ENCODE measurements at places on chromosomes 2 and 18. TPM values are rescaled to one million over a fixed set of nuclear protein-coding genes. Genes with fewer than 3 reads are reported as not detected.
A peak's percentile ranks its signal among the peaks of the same experiment; 100 is the strongest.

DNA sequence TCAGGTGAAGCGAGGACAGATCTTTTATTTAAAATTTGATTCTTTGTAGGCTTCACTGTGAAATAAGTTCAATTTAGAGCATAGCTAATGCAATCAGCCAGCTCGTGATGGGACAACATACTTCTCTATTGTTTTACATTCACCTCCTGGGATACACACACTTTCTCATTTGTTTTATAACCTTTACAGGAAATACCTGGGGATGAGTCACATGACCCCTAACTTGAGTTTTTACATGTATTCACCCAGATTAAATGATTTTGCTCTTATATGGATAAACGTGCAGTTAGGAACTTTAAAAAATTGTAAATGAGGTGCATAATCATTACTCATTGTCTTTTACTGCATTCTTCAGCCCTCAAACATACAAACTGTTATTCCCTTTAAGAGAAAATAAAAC, 152.1 kb downstream of the NEDD4L start:
- DNase-seq: no peak

GRCh38 chr2:127961729-127962128, 66.1 kb downstream of the SAP130 start:
- DNase-seq: no peak

DNA sequence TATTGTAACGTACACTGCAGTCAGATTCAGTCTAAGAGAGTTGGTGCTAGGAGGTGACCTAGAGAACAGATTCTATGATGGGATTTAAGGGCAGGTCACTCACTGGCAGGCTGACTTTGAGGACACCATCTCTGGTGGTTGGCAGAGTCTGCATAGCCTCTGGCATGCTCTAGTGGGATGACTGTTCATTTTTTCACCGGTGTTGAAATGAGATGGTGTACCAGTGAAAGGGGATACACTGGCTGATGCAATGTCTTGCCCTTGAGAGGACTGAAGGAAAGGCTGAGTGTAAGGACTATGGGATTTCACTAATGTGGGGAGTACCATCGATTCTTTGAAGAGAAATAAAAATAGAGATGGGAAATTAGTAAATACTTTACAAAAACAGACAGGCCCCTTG, 186.9 kb upstream of the PIEZO2 start:
- DNase-seq: no peak

GRCh38 chr18:29418136-29418535, 1241.2 kb upstream of the CDH2 start:
- DNase-seq: no peak

DNA sequence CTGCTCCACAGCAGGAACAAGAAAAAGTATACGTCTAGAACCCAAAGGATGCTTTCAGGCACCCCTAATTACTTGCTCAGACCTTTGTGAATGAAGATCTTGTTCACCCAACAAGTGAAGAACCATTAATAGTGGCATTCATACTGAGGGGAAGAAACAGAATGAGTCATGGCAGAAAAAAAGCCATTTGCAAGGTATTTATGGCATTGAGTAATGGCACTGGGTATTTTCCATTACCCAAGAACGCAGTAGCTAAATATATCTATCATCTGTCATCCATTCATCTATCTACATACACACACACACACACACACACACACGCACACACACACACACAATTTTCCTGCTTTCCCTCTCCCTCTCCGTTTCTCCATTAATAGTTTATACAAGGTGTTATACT, 56.4 kb upstream of the XIRP2 start:
- DNase-seq: no peak

DNA sequence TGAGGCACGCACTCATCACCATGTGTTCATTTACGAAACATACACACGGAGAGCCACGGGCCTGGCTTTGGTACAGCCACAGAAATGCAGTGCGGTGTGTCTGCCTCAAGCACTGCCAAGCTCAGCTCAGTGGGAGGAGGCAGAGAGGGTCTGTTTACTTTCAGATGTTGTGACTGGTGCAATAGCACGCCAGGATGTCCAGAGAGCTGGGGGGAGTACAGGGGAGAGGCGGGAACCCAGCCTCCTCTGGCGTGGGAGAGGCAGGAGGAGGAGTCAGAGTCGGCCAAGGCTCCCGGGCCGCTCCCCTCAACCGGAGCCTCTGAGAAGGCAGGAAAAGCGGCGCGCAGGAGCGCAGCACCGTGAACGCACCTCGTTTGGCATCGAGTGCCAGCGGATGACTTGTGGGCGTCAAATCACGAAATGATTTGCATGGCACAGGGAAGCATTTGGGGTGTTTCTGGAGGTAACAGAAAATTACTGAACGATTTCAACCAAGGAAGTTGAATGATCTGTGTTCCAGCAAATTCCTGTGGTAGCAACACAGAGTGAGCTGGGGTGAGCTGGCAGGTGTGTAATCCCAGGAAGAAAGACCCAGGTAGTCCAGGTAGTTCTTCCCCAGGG, 143.0 kb downstream of the ZNF516 start:
- DNase-seq: no peak

DNA sequence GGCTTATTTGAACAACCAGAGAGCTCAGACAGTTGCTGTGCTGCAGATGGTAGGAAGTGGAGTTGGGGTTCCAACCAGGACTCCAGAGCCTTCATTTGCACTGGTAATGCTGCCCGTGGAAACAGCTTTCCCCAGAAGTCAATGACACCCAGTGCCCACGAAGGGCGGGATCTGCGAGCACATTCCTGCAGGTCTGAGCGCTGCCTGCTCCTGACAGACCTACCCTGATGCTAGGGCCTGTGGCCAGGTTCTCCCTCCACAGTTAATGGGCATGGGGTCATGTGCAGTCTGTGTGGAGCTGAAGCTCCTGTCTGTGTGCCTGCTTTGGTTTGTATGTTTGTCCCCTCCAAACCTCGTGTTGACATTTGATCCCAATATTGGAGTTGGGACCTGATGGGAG, 299.0 kb upstream of the HS6ST1 start:
- DNase-seq: no peak

DNA sequence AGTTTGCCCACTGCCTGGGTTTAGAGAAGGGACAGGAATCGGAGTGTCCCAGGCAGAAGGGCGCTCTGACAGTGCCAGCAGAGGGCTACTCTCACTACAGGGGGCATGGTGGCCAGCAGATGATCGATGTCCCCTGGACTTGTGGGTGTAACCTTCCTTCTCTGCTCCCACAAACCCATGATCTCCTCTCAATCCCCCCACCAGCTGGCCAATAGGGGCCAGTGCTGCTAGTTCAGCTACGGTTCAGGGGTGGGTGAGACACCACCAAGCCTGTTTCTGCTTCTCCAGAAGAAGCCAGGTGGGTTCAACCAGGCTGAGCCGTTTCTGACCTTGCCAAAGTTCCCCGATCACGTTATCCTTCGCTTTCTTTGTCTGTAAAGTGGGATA, 1.3 kb downstream of the NPPC start:
- no peak for DNase-seq

GRCh38 chr2:25885933-25886332, 7.6 kb upstream of the ASXL2 start:
- DNase-seq: no peak

DNA sequence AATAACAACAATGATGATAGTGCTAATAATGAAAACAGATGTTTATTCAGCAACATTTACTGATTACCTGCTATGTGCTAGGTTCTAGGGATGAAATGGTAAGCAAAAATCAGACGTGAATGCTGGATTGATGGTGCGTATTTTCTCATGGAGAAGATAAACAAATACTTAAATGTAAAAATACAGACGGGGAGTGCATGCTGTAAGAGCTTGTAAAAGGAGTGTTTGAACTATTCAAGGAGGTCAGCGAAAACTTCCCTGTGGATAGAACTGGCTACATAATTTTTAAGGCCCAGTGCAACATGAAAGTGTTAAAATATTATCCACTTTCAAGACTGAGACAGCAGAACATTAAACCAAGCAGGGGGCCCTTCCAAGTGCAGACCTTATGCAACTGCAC, 22.1 kb downstream of the MTX2 start:
- no peak for DNase-seq

DNA sequence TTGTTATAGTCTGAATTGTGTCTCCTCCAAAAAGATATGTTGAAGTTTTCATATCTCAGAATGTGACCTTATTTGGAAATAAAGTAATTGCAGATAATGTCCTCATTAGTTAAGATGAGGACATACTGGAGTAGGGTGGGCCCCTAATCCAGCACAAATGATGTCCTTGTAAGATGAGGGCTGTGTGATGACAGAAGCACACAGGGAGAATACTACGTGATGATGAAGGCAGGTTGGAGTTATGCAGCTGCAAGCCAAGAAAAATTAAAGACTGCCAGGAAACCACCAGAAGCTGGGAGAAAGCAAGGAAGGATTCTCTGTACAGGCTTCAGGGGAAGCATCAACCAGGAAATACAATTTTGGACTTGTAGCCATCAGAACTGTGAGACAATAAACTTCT, 58.3 kb upstream of the PNPT1 start:
- no peak for DNase-seq

GRCh38 chr18:66168685-66169235, 417.9 kb downstream of the CDH7 start:
- DNase-seq: no peak

DNA sequence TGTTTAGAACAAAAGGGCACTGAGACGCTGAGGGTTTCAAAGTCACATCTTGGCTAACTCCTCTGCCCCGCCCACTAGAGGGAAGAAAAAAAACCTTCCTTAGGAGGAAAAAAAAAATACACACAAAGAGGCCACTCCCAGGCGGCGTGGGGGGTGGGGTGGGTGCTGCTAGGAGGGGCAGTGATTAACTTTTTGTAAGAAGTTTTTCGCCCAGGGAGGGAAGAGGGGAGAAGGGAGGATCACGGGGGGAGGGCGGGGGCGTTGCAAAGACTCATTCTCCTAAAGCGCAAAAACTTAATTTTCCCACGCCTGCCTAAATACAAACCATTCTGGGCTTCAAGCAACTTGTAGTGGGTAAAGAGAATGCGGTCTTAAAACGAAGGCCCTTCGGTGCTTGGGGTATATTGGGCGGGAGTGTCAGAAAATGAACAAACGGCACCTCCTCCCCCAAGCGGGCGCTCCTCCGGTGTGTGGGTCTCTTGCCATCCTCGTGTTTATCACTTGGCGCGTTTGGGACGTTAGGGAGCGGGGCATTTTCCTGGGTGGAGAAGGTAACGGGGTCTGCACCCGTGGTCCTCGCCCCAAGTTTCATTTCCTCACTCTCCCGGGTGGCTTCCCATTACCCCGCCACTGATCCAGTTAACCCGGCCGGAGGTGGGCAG, 1.7 kb downstream of the CXCR4 start:
- peak; percentile 81 for DNase-seq

DNA sequence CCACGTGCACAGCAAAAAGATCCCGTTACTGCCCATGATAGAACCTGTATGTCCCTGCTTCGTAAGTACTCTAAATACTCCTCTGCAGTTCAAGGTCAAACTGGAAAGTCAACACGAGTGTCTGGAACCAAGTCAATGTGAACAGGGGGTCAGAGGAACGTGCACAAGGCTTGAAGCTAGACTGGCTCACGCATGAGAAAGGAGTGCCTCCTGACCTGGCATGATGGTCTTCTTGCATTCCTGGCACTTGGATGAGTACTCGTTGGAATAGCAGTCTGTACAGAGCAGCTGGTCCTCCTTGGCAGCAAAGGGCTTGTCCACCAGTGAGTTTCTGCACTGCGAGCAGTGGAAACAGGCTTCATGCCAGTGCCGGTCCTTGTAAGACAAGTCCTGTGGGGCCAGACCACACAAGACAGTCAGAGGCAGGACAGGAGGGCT, 25.5 kb downstream of the FHL2 start:
- DNase-seq: no peak

- DNase-seq: no peak
These were observed 5.0 kb downstream of the C1D start for GRCh38 chr2:68057658-68058396.

GRCh38 chr2:156437931-156438410, 1.8 kb downstream of the GPD2 start:
- no peak for DNase-seq

DNA sequence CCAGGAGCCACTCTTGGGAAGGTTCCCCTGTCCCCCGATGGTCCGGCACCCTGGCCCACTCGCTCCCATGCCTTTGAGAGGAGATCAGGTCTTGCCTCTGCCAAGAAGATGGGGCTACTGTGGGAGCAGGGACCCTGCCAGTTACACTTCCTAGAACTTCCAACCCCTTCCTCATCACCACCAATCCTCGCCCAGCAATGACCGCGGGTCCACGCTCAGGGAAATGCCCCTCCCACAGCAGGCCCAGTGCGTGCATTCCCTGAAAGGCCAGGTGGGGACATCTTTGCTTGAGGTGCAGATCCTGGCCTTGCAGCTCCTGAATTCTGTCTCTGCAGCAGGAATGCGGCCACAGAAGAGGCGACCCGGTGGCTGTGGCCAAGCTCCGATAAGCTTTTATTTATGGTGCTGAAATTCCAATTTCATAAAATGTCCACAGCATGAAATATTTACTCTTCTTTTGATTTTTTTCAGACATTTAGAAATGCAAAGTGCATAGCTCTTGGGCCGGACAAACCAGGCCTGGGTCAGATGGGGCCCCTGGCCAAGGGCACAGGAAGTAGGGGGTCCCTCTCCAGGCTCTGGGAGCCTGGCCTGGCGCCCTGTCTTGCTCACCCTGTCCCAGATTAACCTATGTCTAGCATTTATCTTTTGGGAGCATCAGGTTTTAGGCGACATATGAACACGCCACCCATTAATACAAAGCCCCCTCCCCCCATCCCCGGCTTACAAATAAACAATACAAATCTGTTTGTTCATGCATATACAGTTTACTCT, 29.8 kb downstream of the PXDN start:
- no peak for DNase-seq

GRCh38 chr18:3230401-3231334, 10.9 kb upstream of the MYOM1 start:
- no peak for DNase-seq

DNA sequence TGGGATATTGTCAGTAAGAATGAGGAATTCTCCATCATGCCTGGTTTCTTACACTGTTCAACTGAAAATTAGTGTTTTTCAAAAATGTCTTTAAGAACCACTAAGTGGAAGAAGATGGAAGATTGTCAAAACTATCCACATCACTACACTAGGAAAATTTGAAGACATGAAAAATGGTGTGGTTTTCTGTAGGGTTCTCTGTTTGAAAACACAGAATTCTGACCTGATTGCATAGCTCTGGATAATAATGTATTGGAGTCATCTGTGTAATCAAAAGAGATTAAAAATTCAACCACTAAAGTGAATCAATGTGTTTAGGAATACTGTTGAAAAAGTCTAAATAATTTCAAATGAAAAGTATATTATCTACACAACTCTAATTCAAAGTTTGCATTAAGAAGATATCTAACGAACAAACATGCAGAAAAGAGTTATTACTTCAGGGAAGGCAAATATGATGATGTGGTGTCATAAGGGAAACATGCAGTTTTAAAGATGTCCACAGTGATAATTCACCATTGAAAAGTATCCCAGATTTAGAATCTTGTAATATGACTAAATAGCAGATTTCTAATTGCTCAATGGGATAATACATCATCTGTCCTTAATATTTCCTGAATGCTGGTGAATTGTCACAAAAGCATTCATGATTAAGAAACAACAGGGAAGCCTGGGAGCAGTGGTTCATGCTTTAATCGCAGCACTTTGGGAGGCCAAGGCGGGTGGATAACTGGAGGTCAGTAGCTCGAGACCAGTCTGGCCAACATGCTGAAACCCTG, 116.9 kb downstream of the ERBB4 start:
- no peak for DNase-seq

CFAP221 gene
- total RNA-seq: not detected

ANKRD44 gene
- 114 TPM for total RNA-seq

DSG4 gene
- not detected for total RNA-seq

FOXD4L1 gene
- not detected for total RNA-seq

ARHGAP15 gene
- 111 TPM for total RNA-seq

SCYGR6 gene
- total RNA-seq: not detected

SP3 gene
- total RNA-seq: 128 TPM

RAPGEF4 gene
- 0.19 TPM for total RNA-seq

XDH gene
- 0.07 TPM for total RNA-seq

KIF1A gene
- 28.8 TPM for total RNA-seq

DSC2 gene
- not detected for total RNA-seq

Data from activated T-cell treated with anti-CD3 and anti-CD28 coated beads, Interleukin-2, amount 50 U/mL, for 72 hours (primary cell).